Epithelial cell of prostate (primary cell): ENCODE measurements at places on chromosomes 2 and 18.

- DNase-seq = peak; percentile 64
Observed at GRCh38 chr2:71749671-71750101, 296.3 kb downstream of the DYSF start.

DNA sequence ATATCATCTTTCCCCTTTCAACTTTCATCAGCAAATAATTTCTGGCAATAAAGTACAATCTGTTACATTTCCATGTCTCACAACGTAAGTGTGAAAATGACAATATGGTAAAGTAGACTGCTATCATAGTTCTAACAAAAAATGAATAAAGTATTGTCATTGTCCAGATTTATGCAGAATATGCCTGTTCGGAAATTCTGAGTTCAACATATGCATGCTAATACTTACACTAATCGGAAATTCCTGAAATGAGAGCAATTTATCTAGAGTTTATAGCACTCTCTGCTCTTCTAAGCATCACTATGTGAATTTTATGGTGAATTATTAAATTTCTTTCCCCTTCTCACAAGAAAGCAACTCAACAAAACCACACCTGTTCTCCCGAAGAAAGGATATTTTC is 8.1 kb downstream of the CWC22 start:
- DNase-seq = no peak

- no peak for DNase-seq
Observed at GRCh38 chr2:42856891-42857632, 64.7 kb upstream of the HAAO start.

DNA sequence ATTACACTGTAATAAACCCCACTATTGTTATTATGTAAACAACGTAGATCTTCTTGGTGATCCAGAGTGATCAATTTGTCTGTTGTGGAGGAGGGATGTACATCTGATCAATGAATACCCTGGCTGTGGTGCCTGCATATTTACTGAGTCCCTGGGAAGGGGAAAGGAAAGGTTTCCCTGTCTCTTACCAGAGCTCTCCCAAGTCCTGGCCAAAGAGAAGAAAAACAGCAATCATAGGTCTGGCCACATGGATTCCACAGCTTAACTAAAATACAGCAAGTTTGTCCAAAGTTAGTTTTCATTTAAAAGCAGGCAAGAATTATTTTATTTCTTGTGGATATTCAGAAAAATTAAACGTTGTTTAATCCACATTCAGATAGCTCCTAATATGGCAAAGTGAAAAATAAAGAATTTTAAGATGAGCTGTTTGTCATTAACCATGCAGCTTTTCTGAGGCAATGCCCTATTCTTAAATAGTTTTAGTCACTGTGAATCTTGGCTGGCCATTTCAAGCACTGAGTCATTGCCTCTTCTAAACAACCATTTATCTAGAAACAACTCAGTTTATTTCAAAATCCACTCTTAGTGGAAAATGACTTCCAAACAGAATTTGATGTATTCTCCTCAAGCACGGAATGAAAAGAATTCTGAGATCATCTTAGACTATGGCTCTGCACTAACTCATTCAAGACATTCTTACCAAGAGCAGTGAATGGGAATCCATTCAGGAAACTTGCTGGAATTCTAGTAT is 1004.4 kb upstream of the CDH2 start:
- no peak for DNase-seq

GRCh38 chr2:11798701-11799435 is 52.4 kb downstream of the LPIN1 start:
- DNase-seq = no peak

GRCh38 chr2:210792000-210792399 is 235.6 kb downstream of the CPS1 start:
- no peak for DNase-seq

GRCh38 chr2:144004742-144005141 is 515.2 kb downstream of the ZEB2 start:
- DNase-seq = no peak

DNA sequence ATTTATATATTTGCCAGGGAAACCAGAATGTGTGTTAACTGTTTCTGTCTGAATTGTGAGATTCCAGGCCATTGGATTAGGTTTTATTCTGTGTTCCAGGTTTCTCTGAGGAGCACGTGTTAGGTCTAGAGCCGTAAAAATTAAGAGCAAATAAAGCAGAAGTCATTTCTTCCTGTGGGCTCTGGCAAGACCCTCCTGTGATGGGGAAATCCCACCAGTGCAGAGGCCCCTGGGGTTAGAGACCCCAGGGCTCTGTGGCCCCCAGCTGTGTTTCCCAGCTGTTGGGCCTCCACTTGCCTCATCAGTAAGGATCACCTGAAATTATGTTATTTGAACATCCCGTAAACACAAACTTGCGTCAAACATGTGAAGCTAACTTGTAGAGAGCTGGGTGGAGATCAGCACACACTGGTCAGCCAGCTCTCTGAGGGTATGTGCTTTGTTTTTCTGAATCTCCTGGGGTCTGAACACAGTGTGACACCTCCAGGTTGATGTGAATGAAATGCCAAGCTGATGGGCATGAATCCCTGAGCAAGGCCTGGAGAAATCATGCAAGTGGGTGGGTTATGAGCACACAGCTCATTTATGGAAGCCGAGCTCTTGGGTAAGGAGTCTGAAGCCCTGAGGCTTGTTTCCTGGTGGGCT is 50.3 kb downstream of the HK2 start:
- no peak for DNase-seq

DNA sequence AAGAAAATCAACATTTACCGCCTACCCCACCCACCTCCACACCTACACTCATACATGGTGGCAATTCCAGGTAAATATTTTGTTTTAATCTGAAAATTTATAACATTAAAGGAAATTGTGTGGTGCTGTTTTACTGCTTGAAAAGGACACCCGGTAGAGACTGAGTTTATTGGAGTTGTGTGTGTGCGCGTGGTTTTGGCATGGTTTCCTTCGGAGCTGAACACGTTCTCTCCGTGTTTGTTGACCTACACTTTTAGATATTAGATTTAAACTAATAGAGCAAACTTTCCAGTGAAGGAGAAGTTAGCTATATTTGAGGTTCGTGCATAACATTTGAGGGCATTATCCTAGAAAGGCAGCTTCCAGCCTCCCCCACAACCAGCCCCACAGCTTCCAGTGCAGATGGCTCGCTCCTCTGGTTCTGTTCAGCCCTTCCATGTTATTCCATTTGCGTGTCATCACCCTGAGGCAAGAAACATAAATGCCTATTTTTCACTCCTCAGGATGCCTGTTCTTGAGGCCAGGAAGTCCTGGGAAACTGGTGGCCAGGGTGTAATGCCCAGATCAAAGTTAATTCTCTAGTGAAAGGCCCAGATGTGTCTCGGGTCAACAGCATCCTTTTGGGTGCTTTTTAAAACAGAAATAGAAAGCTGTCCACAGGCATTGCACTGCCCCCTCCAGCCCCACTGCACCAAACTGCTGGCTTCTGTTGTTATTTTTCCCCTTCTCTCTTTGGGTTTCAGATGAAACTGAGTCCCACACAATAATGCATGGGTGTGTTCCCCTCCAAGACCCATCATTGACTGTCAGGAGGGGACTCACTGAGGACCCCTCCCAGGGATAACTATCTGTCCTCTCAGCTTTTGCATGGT is 190.2 kb downstream of the SETBP1 start:
- no peak for DNase-seq
